Skeletal muscle tissue (tissue), 5 donors: ENCODE measurements at places on chromosomes 2 and 18. TPM values are rescaled to one million over a fixed set of nuclear protein-coding genes. Genes with fewer than 3 reads are reported as not detected.

The GPR39 gene
- 1.6 TPM for total RNA-seq

The SERPINB11 gene
- not detected for total RNA-seq

The UGT1A5 gene
- not detected for total RNA-seq

The GLS gene
- 163 TPM for total RNA-seq

The UBXN4 gene
- total RNA-seq = 41.8 TPM

The GALR1 gene
- not detected for total RNA-seq

The CXCR4 gene
- 29.2 TPM for total RNA-seq

The CCDC102B gene
- total RNA-seq = 21.9 TPM

The MGAT4A gene
- total RNA-seq = 6.3 TPM
